ENCODE measurements at places on chromosomes 6 and 20. TPM values are rescaled to one million over a fixed set of nuclear protein-coding genes. Genes with fewer than 3 reads are reported as not detected.

GRCh38 chr20:5195655-5196054, 68.8 kb downstream of the CDS2 start:
- H3K4me1 ChIP-seq = peaks cover 15% of the 10 kb centered on the region
- no peak overlapping the region for H3K27ac ChIP-seq
- H3K36me3 ChIP-seq = peaks cover 6% of the 10 kb centered on the region

- DNase-seq = no peak
- no peak overlapping the region for H3K27ac ChIP-seq
- H3K36me3 ChIP-seq = peaks cover 3% of the 10 kb centered on the region
- H3K4me3 ChIP-seq = peak overlapping the region; percentile 88
These were observed 367 bp downstream of the NRSN2 start for GRCh38 chr20:347317-347639.

GRCh38 chr6:152379423-152379822, 257.7 kb downstream of the SYNE1 start:
- no peak overlapping the region for H3K4me3 ChIP-seq
- H3K27ac ChIP-seq = no peak overlapping the region
- no peaks in the 10 kb centered on the region for H3K4me1 ChIP-seq
- H3K27me3 ChIP-seq = peaks cover 20% of the 10 kb centered on the region
- no peak for DNase-seq
- no peaks in the 10 kb centered on the region for H3K36me3 ChIP-seq

GRCh38 chr6:147508042-147508865, at the start of gene SAMD5:
TSS of gene SAMD5 (plus strand) at chr6:147508690. CDS start at chr6:147508929, 239 bp downstream.
- DNase-seq = peak; percentile 43
- peaks cover 9% of the 10 kb centered on the region for H3K4me1 ChIP-seq
- H3K36me3 ChIP-seq = no peaks in the 10 kb centered on the region

DNA sequence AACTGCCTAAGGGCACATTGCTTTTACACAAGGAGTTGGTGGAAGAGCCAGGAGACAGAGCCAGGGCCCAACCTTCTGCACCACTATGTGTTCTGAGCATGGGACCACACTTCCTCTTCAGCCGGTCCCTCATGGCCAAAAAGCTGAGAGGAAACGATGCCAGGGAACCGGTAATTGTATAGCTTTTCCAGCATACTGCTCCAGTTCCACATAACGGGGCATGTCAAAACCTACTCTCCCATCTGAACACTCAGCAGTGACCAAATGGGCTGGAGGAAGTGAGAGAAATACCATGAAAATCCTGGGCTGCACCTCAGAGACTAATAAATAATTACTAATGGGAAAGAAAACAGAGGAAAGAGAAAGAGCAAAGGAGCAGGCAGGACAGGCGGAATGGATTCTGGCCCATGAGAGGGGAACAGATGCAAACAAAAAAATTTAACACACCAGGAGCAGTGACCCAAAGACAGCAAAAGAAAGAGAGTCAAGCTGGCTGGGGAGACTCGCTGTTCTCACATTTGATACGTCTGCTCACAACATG, 52.0 kb upstream of the BMP2 start:
- DNase-seq = no peak
- H3K4me3 ChIP-seq = no peak overlapping the region
- no peak overlapping the region for H3K27ac ChIP-seq
- no peaks in the 10 kb centered on the region for H3K4me1 ChIP-seq
- H3K27me3 ChIP-seq = peaks cover 6% of the 10 kb centered on the region

DNA sequence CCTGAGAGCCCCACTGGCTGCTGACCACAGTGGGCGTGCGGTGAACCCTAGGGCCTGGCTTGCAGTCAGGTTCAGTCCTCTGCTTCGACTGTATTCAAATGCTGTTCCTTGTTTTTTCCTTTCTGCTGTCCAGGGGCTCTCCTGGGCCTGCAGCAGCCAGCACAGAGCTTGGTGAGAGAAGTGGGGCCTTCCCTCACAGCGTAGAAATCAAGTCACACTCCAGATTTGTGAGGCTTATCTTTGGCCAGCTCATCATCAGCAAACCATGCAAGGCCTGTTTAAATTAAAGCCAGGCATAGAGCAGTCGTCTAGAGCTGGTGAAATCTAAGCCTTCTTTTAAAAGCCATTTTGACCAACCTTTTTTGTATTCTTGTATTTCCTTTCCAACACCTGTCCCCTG, 8.4 kb downstream of the FAM120B start:
- H3K27ac ChIP-seq = no peak overlapping the region
- no peaks in the 10 kb centered on the region for H3K27me3 ChIP-seq
- H3K4me1 ChIP-seq = peaks cover 52% of the 10 kb centered on the region
- DNase-seq = no peak

Gene BTN2A1
- 19.0 TPM for total RNA-seq

Gene VSX1
- total RNA-seq = not detected

Gene MAP7
- total RNA-seq = 1.0 TPM

DNA sequence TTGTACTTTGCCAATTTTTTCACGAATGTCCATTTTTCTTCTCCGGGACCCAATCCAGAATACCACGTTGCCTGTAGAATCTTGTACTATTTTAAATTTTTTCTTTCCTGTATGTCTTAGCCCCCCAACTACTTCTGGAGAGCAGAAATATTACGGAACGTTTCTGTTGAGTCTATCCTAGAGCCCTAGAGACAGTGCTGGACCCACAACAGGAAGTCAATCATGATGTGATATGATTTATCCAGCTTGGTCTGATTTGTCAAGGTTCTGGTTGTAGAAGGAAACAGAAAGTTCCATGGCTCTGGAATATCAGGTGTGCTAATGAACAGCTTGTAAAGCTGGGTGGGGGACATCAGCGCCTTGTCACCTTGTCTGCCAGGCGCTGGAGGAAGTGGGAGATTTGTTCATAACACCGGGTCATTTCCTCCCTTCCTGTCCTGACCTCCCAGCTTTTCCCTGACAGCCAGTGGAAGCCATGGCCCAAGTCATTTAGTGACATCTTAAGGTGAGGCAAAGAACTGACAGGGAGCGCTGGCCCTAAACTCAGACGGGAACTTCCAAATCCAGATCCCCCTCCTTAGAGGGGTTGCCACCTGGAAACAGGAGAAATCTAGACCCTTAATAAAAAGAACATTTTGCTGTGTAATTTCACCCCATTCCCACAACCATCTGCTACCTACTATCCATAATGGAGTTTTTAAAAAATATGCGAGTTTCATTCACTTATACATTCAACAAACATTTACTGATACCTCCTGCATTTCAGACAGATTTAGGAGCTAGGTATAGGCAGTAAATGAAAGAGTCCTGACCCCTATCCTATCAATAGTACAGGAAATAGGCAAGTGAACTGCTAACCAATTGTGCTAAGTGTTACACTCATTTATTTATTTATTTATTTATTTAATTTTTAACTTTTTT, 130.5 kb downstream of the ZFP64 start:
- H3K4me3 ChIP-seq = no peak overlapping the region
- H3K4me1 ChIP-seq = no peaks in the 10 kb centered on the region
- H3K36me3 ChIP-seq = peaks cover 15% of the 10 kb centered on the region
- no peak for DNase-seq
- H3K27ac ChIP-seq = no peak overlapping the region
- peaks cover 4% of the 10 kb centered on the region for H3K27me3 ChIP-seq

DNA sequence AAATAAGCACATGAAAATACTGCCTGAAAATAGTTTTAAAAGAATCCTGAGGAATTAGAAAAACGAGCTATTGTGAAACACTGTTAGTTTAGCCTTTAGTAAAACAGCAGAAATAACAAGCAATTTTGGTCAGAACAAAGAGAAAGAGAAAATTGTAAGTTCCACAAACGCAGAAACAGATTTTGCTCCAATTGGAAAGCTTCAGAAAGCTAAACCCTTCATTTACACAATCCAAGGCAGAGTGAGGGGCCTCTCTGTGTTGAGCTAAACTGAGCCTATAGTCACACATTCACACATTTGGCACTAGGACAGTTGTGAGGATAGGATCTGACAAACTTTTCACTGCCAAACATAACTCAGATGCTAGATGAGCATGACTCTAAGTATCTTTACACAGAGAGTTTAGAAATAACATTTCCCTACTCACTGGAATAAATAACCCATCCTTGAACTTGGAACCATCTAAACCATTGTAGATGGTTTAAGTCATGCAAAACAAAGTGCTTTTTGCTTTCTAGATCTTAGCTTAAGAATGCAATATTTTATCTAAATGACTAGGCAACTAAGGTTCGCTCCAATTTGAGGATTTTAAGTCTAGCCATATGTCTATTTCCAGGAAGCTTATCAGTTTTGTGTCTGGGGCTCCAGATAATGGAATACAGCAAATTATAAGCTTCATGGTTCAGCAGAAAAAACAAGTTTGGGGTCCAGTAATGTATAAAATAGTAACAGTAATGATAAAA, 122.6 kb downstream of the SGK1 start:
- no peak for DNase-seq
- H3K4me3 ChIP-seq = no peak overlapping the region
- no peak overlapping the region for H3K27ac ChIP-seq
- H3K27me3 ChIP-seq = no peaks in the 10 kb centered on the region
- H3K4me1 ChIP-seq = peaks cover 27% of the 10 kb centered on the region

- H3K4me3 ChIP-seq = no peak overlapping the region
- DNase-seq = no peak
- peaks cover 9% of the 10 kb centered on the region for H3K27me3 ChIP-seq
- no peak overlapping the region for H3K27ac ChIP-seq
- no peaks in the 10 kb centered on the region for H3K36me3 ChIP-seq
These were observed 18.3 kb downstream of the BPIFB1 start for GRCh38 chr20:33301192-33301930.

GRCh38 chr20:17835240-17835933, 133.2 kb downstream of the SNX5 start:
- H3K4me1 ChIP-seq = no peaks in the 10 kb centered on the region
- H3K4me3 ChIP-seq = no peak overlapping the region
- H3K36me3 ChIP-seq = no peaks in the 10 kb centered on the region
- H3K27me3 ChIP-seq = no peaks in the 10 kb centered on the region
- no peak overlapping the region for H3K27ac ChIP-seq

DNA sequence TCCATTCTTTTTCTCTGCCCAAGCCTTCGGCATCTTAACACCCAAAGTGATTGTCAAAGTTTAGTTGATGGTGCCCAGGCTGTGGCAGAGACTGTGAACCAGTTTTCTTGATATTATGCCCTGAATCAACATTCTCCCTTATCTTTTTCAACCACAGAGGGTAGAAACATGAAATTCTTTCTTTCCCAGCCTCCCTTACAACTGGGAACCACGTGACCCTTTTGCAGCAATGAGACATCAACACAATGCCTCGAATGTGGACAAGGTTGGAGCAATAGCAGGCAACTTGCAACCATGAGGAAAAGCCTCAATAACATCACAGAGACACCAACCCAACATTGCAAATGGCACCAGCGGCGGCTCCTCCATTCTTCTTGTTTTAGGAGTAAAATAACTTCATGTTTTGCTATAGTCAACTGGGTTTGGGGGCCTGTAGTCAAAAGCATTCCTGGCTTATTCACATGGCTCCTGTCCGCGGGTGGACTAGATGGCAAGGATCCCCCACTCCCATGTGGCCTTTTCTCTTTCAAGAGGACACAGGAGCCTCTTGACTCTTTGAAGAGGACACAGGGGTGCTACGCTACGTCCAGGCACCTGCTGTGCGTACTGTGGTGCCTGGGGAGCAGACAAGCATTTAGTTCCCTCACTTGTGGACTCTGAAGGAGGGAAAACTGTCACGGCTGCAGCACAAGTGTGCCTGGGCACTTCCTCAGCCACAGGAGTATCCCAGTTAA, 90.5 kb downstream of the NOL4L start:
- H3K27me3 ChIP-seq = no peaks in the 10 kb centered on the region
- no peak overlapping the region for H3K4me3 ChIP-seq
- H3K4me1 ChIP-seq = peaks cover 27% of the 10 kb centered on the region
- peaks cover 10% of the 10 kb centered on the region for H3K36me3 ChIP-seq
- H3K27ac ChIP-seq = peak overlapping the region; percentile 46

- H3K4me1 ChIP-seq = no peaks in the 10 kb centered on the region
- no peak for DNase-seq
- H3K27ac ChIP-seq = no peak overlapping the region
- H3K36me3 ChIP-seq = no peaks in the 10 kb centered on the region
These were observed 363.2 kb upstream of the FLRT3 start for GRCh38 chr20:14700639-14700960.

DNA sequence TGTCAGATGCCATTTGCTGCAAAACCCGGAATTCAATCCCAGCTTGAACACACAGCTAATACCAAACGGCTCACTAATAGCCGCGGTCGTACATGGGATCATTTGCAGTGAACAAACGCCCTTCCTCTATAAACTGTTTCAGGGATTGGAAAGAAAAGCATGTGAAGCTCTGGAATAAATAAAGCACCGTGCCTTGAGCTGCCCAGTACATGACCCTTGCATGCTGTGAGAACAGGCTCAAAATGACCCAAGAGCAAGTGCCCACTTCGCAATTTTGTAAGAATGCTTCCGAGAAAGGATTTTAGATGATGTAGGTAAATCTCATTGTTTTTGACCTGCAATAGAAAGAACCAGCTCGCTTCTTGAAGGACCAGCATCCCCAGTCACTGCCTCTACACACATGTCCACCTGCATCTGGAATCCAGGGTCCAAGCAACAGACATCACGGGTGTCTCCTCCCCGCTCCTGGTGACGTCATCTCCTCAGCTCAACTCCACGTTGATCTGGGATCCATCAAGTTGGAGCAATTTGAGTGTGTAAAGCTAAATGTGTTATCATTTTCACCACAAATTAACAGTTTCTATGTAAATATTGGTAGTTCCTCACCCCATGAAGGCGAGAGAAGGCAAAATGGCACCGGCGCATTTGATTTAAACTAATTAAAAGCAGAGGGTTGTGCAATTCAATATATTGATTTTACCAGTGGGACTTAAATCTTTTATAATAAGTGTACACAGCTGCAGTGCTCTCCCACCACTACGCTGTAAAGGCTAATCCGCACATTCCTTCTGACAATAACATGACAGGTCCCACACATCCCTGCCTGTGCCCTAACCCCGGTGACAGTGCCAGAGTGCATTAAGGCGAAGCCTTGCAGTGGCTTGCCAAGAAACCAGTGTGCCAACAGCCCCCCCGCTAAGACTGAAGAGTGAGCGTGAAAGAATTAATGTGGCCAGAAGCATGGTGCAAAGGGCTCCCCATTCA, 6.2 kb downstream of the BMP7 start:
- no peak for DNase-seq
- H3K4me3 ChIP-seq = no peak overlapping the region
- H3K36me3 ChIP-seq = no peaks in the 10 kb centered on the region

DNA sequence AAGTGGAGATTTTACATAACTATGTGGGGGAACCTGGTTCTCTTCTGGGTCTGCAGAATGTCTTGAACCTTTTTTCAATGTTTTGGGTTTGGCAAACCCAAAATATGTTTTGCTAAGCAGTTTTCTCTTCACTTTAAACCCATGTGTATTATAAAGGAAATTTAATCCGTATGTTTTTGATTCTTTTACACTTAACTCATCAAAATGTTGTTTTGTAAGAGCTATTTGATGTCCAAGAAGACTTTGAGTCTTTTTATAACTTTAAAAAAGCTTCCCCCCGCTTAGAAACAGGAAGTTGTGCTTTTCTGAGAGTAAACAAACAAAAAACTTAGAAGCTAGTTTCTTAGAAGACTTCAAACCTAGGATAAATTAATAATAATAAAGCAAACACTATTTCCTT, 81.9 kb upstream of the CEP162 start:
- no peak overlapping the region for H3K27ac ChIP-seq
- H3K4me3 ChIP-seq = no peak overlapping the region
- H3K4me1 ChIP-seq = no peaks in the 10 kb centered on the region
- no peak for DNase-seq
- H3K27me3 ChIP-seq = no peaks in the 10 kb centered on the region

Gene FAM209B
- not detected for total RNA-seq

Data from activated naive CD8-positive, alpha-beta T cell treated with anti-CD3 and anti-CD28 coated beads for 36 hours (primary cell).